Lung (tissue), 17 donors: ENCODE measurements at places on chromosomes 3 and 15.

DNA sequence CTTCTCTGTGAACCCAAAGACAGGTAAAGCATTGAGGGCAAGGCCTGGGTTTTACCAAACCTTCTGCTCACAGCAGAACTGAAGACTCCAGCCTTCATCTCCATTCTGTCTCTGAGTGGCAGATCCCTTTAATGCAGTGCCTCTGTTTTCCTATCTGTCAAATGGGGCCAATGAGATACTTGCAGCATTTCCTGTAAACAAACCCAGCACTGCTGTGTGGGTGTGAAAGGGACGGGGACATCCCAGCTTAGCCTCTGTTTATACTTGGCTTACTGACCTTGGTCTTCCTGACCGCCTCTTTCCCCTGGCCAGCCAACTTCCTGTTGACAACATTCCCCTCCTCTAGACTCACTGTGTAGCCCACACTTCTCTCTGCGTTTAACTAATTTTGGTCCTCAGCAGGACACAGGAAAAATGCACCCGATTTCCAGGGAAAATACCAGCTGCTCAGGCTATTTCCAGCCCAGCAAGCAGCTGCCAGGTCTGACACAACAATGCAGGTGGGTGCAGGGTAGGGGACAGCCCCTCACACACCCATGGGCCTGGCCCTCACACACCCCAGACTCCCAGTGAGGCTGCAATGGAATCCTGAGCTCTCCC, 105.9 kb upstream of the HERC1 start:
- DNase-seq, result peak; percentile 86

- no peak for DNase-seq
Measured at GRCh38 chr3:133563186-133563591, 10.3 kb upstream of the CDV3 start.

GRCh38 chr15:64348455-64348854, 7.5 kb downstream of the CSNK1G1 start:
- no peak for DNase-seq

- DNase-seq, result no peak
Measured at GRCh38 chr3:127865941-127866340, 43.6 kb upstream of the MGLL start.

DNA sequence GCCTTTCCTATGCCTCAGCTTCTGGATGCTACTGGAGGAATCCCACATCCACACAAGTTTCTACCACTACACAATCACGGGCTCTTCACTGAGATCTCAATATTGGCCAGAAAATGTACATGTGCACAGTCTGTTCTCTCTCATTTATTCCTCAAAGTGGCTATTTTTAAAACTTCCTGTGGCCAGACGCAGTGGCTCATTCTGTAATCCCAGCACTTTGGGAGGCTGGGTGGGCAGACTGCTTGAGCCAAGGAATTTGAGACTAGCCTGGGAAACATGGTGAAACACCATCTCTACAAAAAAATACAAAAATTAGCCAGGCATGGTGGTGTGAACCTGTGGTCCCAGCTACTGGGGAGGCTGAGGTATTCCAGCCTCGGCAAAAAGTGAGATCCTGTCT, 91.4 kb upstream of the PRTG start:
- no peak for DNase-seq

DNA sequence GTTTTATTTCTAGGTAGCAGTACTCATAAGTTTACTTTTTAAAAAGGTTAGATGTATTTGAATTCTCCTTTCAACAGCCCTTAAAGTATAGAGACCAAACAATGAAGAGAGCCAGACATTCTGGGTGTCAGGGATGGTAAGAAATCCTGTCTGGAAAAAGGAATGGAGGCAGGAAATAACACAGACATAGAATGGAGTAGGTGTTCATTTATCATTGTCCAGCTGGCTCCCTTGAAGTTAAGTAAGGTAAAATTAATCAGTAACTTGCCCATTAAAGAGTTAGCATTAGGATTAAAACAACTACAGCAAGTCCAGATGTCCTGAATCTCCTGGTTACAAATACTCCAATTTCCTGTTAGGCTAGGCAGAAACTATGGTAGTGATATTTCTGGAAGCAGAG, 13.5 kb upstream of the SUCNR1 start:
- DNase-seq, result no peak

GRCh38 chr3:43091481-43091880, 14.4 kb downstream of the POMGNT2 start:
- no peak for DNase-seq

- DNase-seq, result no peak
Measured at GRCh38 chr15:62931650-62932049, 110.9 kb upstream of the TPM1 start.

DNA sequence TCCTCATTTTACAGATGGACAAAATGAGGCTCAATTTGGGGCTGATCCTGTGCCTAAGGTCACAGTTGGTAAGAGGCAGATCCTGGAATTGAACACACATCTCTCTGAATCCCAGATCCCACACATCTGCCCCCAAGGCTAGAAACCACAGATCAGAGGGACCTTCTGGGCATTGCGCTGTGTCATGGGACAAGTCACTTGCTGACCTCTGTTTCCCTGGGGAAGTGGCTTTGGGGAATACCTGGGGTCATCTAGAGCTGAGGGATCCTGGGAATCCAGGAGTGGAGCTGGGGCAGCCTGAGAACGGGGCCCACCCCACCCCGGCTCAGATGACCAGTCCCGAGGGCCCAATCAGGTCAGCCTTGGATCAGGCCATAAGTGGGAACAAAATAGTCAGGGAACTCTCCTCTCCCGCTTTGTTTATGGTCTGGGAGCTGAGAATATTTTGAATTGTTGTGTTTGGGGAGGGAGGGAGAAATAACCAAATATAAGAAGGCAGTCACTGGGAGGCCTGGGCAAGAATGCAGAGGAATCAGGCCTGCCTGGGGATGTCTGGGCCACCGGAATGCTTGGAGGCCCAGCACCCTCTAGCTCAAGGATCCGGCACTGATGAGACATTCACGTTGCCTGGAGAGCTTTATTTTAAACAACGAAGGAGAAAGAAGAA, 8.8 kb upstream of the SLC6A6 start:
- no peak for DNase-seq

DNA sequence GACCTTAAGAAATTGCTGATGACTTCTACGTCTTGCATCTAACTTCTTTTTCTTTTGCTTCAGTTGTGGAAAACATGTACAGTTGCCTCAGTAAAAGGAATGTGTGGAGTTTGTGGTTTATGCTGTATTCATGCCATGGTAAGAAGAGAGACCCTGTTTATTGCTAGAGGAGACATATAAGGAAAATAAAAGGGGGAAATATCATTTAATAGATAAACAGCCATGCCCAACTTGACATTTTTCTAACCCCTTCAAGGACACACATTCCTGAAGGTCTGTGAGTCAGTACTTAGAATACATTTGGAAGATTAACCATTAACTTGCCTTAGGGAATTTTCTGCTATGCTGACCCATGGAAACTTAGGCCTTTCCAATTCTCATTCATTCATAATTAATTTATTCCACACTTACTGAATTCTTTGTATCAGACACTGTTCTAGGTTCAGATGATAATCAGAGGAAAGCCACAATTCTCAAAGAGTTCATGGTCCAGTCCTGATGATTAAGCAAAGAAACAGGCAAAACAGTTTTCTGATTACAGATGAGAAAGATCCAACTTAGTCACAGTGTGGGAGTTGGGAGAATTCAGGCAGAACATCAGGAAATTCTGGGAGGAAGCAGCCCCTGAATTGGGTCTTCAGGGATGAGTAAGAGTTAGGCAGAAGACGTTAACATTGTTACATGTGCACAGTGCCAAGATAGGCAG, 329.8 kb upstream of the RASGRP1 start:
- DNase-seq, result no peak

DNA sequence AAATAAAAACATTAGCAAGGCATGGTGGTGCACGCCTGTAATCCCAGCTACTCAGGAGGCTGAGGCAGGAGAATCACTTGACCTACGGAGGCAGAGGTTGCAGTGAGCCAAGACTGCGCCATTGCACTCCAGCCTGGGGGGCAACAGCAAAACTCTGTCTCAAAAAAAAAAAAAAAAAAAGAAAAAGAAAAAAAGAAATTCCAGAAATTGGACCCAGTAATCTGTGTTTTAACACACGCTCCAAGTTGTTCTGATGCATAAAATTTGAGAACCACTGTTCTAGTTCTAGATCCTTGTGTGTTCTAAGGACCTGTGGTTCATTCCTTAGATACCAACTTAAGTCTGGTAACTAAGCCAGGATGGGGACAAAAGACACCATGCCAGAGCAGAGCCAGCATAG, 2.6 kb downstream of the PARP6 start:
- no peak for DNase-seq

DNA sequence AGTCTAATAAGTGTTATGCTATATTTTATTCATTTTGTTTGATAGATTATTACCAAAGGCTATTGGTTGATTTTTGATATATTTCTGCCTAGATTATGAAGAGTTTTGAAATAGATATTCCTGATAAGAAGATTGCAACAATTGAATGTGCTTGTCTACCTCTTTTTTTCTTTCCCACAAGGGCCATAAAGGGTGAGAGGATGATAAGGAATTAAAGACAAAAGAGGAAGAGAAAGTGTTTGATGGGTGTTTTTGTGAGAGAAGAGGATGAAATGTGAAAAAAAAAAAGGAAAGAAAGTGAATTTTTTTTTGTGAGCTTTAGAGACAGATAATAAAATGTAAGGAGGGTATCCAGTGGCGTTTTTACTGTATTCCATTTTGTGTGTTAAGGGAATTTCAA, 244.4 kb downstream of the CHST2 start:
- DNase-seq, result no peak

DNA sequence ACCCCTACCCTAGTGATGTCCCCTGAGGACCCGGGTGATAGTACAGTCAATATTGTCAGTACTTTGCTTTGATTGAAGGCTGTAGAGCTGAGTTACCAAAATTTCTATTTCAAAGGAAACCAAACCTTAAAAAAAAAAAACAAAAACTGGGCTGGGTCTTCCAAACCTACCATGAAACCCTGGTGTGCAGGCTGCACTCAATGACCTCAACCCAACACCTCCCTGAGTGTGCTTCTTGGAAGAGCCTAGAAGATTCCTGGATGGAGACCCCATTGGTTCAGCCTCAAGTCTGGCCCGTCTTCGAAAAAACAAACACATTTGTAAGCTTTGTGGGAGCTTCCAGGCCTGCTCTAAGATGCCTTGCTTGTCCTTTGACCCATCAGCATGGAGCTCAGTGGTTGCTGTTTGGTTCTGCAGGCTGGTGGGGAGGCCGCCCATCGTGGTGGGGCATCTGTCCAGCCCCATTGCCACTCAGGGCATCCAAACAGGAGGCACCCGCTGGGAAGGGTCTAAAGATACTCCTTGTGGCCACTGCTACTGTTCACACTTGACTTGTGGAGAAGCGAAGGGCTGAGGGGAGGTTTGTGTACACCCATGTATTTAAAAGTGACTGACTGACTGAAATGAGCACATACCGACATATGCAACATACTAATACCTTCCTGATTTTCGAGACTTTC, 32.2 kb downstream of the CRTAP start:
- no peak for DNase-seq

GRCh38 chr3:24521420-24522145, 26.9 kb upstream of the THRB start:
- peak; percentile 65 for DNase-seq

DNA sequence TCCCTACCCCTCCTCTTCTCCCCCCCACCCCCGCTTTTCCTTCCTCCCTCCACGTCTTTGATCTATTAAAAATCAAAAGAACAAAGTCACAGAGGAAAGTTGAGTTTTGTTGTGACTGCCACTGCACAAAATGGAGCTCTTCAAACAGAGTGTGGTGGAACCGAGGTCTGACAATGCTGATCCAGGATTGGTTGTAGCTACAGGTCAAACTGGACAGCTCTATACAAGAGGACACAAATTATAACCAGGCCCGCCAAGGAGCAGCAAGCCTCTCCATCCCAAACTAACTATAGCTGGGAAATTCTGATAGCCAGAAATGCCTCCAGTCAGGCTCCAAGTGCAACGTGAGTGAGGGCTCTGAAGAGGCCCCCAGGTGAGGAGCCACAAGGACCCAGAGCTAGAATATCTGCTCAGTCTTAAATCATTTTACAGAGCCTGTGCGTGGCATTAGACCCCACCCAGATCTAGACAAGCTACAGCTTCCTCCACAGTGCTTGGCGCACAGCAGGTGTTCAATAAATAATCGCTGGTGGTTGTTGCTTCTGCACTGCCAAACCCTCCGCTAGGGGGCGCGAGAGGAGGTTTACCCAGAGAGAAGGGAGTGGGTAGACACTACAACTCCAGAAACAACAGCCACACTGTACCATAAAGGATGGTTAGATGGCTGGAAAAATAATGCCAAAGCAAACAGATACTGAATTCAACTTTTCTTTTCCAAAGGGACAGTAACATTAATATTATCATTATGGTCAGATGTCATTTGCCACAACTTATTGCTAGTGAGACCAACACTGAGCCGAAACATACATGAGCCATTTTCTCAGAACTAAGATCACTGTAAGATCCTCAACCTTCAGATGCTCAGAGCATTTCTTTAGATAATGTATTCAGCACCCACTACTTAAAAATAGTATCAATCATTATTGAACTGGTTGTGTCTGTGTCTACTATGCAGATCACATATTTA, 44.6 kb downstream of the ZIC4 start:
- no peak for DNase-seq

DNA sequence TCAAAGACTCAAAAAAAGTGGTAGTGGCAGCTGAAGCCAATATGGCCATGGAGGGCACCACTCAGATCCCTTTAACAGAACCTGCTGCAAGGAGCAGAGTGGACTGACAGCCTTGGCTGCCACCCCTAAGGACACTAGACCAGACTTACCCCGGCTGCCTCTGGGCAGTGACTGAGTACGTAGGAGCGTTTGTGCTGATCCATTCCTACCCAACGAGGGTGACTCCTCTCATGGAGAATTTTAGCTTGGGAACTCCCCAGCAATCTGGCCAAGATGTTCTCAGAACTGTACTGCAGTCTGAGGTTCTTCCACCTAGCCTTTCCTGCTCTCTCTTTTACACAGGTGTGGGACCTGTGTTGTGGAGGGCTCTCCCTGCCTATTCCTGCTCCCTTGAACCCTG, 22.1 kb downstream of the CLEC3B start:
- no peak for DNase-seq

DNA sequence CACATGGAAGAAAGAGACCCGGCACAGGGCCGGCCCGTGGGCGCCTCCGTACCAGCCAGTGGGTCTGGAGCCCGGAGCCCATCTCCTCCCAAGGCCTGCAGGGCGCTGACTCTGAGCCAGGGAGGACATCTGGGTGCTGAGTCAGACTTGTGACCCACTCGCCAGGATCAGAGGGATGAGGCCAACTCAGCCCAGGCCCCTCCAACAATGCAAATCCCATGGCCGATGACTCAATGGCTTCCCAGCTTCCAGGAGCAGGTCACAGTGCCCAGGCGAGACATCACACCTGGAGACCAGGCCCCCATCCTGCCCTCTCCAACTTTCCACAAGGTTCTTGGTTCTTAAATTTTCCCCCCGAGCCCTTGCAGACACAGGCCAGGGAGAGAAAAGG, 95.1 kb downstream of the LRIG1 start:
- DNase-seq, result no peak

DNA sequence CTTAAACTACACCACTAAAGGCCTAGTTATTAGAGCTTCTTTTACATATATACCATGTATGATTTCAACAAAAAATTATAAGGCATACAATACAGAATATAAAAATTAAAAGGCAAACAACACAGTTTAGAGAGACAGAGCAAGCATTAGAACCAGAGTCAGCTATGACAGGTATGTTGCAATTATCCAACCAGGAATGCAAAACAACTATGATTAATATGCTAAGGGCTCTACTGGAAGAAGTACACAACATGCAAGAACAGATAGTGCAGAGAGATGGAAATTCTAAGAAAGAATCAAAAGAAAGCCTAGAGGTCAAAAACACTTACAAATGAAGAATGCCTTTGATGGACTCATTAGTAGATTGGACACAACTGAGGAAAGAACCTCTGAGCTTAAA, 39.6 kb downstream of the CCDC54 start:
- no peak for DNase-seq

- no peak for DNase-seq
Measured at GRCh38 chr15:88252441-88252840, 4.1 kb downstream of the NTRK3 start.
